Lung (tissue), 17 donors: ENCODE measurements at places on chromosomes 2 and 18. TPM values are rescaled to one million over a fixed set of nuclear protein-coding genes. Genes with fewer than 3 reads are reported as not detected.

ALPG gene
- polyA plus RNA-seq, result 0.14 TPM

CCBE1 gene
- polyA plus RNA-seq, result 8.8 TPM

RTP5 gene
- 0.08 TPM for polyA plus RNA-seq

FBLN7 gene
- polyA plus RNA-seq, result 1.0 TPM

RNF149 gene
- 94.5 TPM for polyA plus RNA-seq

GALR1 gene
- under 0.01 TPM for polyA plus RNA-seq

RAD51AP2 gene
- polyA plus RNA-seq, result not detected
